ENCODE measurements at places on chromosomes 12 and 14.
A peak's percentile ranks its signal among the peaks of the same experiment; 100 is the strongest.

DNA sequence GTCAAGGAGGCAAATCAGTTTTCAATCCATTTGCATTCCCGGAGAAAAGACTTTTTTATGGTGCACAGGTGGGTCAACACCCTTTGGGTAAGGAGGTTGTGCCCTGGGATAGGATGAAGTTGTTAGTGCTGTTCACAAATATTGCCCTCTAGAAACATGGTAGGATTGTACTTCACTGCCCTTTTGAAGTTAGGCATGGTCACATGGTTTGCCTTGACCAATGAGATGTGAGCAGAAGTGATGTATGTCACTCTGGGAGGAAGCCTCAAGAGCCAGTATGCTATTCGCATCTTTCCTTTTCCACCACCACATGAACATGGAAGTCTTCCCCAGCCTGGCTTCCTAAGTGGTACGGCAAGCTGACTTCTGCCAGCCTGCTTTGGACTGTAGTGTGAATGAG, 182.7 kb downstream of the TMX1 start:
- no peaks in the 10 kb centered on the region for H3K36me3 ChIP-seq
- no peaks in the 10 kb centered on the region for H3K4me1 ChIP-seq
- H3K27ac ChIP-seq = no peak overlapping the region
- no peaks in the 10 kb centered on the region for H3K27me3 ChIP-seq
- no peak overlapping the region for H3K4me3 ChIP-seq

DNA sequence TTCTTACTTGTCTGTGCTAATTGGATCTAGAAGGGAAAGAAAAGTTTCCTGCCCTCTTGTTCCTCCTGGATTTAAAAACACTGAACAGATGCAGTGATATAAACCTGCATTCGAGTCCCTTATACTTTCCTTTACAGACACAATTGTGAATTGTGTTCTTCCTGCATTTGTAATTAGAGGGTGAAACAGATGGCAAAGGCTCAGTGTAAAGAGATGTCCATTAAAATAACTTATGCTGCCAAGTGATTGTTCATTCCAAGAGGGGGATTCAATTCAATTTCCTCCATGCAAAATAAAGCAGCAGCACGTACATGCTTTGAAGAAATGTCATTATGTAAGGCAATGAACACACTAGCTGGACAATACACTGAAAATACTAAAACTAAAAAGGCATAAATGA, 248.3 kb upstream of the LRIG3 start:
- no peaks in the 10 kb centered on the region for H3K36me3 ChIP-seq
- no peak for DNase-seq
- no peak overlapping the region for H3K4me3 ChIP-seq
- H3K27me3 ChIP-seq = no peaks in the 10 kb centered on the region
- no peak overlapping the region for H3K27ac ChIP-seq

- H3K4me3 ChIP-seq = no peak overlapping the region
- H3K27me3 ChIP-seq = no peaks in the 10 kb centered on the region
- peaks cover 10% of the 10 kb centered on the region for H3K4me1 ChIP-seq
- no peaks in the 10 kb centered on the region for H3K36me3 ChIP-seq
Observed at GRCh38 chr12:32659908-32660440, 19.1 kb upstream of the DNM1L start.

GRCh38 chr12:69948851-69949250, 123.8 kb downstream of the MYRFL start:
- no peak overlapping the region for H3K27ac ChIP-seq
- no peak overlapping the region for H3K4me3 ChIP-seq
- no peaks in the 10 kb centered on the region for H3K27me3 ChIP-seq
- peaks cover 14% of the 10 kb centered on the region for H3K4me1 ChIP-seq
- no peaks in the 10 kb centered on the region for H3K36me3 ChIP-seq

DNA sequence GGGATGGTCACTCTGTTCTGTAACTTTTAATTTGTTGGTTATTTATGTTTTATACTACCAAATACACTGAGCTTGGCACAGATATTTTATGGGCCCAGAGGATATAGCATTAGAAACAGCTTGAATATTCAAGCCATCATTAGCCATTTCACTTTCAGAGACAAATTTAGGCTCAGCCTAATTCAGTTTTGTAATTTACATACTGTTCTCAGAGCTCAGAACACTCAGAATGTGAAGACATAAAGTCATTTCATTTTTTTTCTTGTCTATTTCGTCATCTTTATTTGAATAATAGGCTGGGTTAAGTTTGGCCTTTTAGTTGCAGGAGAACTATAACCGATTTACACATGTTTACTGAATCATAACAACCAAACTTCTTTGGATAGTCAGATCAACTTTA, 361.7 kb downstream of the SNAPC1 start:
- DNase-seq = no peak
- no peaks in the 10 kb centered on the region for H3K4me1 ChIP-seq
- H3K27me3 ChIP-seq = peaks cover 65% of the 10 kb centered on the region

DNA sequence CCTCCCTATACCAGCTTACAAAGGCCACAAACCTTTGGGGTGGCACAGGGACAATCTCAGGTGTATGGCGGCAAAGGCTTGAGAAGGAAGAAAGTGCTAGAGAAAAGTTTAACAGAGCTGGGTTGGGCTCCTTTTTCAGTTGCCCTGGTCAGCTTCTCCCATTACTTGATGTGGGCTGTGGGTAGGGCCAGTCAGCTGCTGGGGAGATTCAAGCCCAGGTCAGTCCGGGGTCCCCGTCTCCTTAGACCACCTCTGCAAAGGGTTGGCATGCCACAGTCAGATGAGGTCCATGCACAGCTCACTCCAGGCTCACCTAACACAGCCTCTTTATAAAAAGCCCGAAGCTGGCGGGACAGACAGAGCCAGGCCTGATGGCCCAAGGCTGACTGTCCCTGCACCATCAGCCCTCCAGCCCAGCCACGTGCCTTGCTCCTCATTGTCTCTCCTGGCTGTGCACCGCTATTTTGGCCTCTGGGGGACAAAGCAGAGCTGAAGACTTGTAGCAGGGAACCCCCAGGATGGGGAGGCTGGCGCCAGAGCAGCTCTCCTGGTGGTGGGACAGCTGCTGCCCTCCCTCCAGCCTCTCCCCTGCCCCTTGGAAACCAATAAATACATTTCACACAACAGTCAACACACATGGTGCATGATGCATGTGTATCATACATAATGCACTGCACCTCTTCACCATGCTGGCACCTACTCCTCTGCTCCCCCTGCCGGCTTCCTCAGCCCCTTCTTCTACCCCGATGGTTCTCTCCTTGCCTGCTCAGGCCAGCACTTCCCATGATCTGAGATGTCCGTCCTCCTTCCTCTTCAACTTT, 61.7 kb upstream of the DDX11 start:
- H3K27ac ChIP-seq = no peak overlapping the region
- no peaks in the 10 kb centered on the region for H3K4me1 ChIP-seq
- H3K4me3 ChIP-seq = no peak overlapping the region
- DNase-seq = no peak
- no peaks in the 10 kb centered on the region for H3K36me3 ChIP-seq
- H3K27me3 ChIP-seq = no peaks in the 10 kb centered on the region

DNA sequence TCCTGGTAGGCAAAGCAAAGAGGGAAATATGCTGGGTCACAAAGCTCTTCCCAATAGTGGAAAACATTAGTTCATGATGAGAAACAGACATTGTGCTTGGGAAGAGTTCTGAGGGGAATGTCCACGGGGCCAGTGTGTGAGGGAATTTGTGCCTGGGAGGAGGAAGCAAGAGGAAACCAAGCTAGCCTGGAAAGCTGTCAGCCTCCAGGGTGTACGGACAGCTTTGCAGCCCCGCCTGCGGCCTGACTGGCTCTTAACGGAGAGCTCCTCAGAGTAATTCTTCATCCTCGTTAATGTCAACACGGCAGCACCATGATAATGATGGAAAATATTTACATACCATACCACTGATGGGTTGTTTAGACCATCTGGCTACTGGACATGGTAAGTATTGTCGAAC, 32.4 kb downstream of the PITPNM2 start:
- peak overlapping the region; percentile 30 for H3K27ac ChIP-seq
- H3K27me3 ChIP-seq = no peaks in the 10 kb centered on the region
- DNase-seq = peak; percentile 45
- H3K36me3 ChIP-seq = no peaks in the 10 kb centered on the region
- H3K4me3 ChIP-seq = no peak overlapping the region
- peaks cover 38% of the 10 kb centered on the region for H3K4me1 ChIP-seq

GRCh38 chr14:56751471-56751870, 58.8 kb downstream of the OTX2 start:
- peaks cover 4% of the 10 kb centered on the region for H3K27me3 ChIP-seq
- H3K4me3 ChIP-seq = no peak overlapping the region
- no peak overlapping the region for H3K27ac ChIP-seq
- H3K4me1 ChIP-seq = no peaks in the 10 kb centered on the region

DNA sequence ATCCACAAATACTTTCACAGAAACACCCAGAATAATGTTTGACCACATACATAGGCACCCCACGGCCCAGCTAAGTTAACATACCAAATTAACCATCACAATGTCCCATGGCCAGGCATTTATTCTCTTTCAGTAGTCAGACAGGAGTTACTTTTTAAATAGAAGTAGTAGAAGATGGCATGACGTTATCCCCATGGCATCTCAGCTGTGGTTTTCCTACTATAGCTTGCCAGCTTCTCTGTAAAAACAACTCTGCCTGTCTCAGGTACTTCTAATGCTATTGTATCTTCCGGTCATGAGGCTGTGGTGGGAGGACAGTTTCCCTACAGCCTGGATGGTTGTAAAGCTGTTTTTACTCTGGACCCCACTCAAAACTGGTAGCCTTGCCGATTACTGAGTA, 19.3 kb downstream of the CTSG start:
- no peak for DNase-seq
- no peak overlapping the region for H3K27ac ChIP-seq
- H3K4me1 ChIP-seq = no peaks in the 10 kb centered on the region
- H3K4me3 ChIP-seq = no peak overlapping the region
- H3K36me3 ChIP-seq = no peaks in the 10 kb centered on the region
- no peaks in the 10 kb centered on the region for H3K27me3 ChIP-seq

- no peak overlapping the region for H3K27ac ChIP-seq
- H3K4me1 ChIP-seq = no peaks in the 10 kb centered on the region
- no peak overlapping the region for H3K4me3 ChIP-seq
Observed at GRCh38 chr14:38073641-38074040, 134.1 kb upstream of the SSTR1 start.

- H3K4me3 ChIP-seq = no peak overlapping the region
- no peaks in the 10 kb centered on the region for H3K36me3 ChIP-seq
- no peak for DNase-seq
- H3K27ac ChIP-seq = no peak overlapping the region
- no peaks in the 10 kb centered on the region for H3K4me1 ChIP-seq
- H3K27me3 ChIP-seq = peaks cover 10% of the 10 kb centered on the region
Observed at GRCh38 chr12:51395283-51396230, 4.4 kb upstream of the GALNT6 start.

DNA sequence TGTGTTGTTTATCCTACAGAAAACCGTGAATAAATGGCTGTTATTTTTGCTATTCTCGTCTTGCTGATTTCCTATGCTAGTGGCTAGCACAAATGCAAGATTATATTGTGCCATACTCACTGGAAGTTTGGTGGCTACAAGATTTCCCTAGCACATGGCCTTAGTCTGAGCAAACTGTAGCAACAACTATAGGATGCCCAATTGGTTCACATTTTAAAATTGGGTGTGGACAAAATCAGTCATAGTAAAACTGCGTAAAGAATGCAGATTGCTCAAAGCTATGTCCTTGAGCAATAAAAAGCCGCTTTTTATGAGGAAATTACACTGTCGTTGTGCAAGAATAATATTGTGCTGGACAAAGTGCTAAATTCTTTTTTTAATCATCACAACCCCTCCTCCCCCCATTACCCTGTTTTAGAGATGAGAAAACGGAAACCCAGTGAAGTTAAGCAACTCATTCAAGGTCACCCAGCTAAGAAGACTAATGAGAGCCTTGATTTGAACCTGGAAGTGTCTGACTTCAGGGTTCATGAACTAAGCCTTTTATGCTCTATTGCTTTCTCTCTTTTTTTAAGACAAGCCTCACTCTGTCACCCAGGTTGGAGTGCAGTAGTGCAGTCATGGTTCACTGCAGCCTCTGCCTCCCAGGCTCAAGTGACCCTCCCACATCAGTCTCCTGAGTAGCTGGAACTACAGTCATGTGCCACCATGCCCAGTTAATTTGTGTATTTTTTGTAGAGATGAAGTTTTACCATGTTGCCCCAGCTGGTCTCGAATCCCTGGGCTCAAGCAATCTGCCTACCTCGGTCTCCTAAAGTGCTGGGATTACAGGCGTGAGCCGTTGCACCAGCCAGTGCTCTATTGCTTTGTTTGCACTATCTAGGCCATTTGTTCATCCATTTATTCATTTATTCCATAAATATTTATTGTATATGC, 73.6 kb downstream of the SRGAP1 start:
- peak overlapping the region; percentile 78 for H3K27ac ChIP-seq
- H3K27me3 ChIP-seq = no peaks in the 10 kb centered on the region
- no peak for DNase-seq
- H3K4me3 ChIP-seq = no peak overlapping the region

- no peak for DNase-seq
- no peak overlapping the region for H3K27ac ChIP-seq
- no peaks in the 10 kb centered on the region for H3K27me3 ChIP-seq
- no peaks in the 10 kb centered on the region for H3K4me1 ChIP-seq
- no peak overlapping the region for H3K4me3 ChIP-seq
- H3K36me3 ChIP-seq = no peaks in the 10 kb centered on the region
Observed at GRCh38 chr12:86293682-86294240, 37.6 kb upstream of the MGAT4C start.

- peaks cover 6% of the 10 kb centered on the region for H3K4me1 ChIP-seq
- DNase-seq = no peak
- H3K36me3 ChIP-seq = no peaks in the 10 kb centered on the region
- H3K4me3 ChIP-seq = no peak overlapping the region
Observed at GRCh38 chr12:20585913-20586312, 109.2 kb upstream of the SLCO1C1 start.

DNA sequence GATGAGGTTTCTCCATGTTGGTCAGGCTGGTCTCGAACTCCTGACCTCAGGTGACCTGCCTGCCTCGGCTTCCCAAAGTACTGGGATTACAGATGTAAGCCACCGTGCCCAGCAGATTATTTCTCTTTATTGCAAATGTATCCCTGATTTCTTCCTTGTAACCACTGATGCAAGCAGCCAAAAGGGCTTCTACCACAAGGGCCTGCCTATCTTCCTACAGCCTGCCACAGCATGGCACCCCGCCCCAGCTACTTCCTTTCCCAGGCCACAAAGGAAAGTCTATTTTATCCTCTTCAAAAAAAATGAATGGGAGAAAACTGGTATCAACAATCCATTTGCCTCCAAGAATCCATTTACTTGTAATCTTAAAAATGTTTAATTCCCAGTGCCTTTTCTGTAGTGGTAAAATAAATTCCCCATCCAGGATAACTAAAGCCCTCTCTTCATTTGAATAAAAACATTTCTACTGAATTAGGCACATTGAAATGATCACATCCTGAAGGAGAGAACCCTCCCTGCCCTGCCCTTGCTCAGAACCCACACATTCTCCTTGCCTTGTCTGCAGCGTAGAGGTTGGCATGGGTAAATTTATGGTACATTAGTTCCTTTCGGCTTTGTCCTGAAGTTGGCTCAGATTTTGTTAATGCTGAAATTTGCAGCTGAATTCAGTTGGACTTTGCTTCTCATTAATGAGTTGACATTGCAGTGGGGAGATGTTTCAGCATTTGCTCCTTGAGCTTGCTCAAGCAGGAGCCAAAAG, 19.2 kb downstream of the GPHB5 start:
- H3K27me3 ChIP-seq = no peaks in the 10 kb centered on the region
- no peak for DNase-seq
- no peaks in the 10 kb centered on the region for H3K4me1 ChIP-seq
- H3K36me3 ChIP-seq = no peaks in the 10 kb centered on the region
- H3K4me3 ChIP-seq = no peak overlapping the region

- no peak overlapping the region for H3K4me3 ChIP-seq
- no peaks in the 10 kb centered on the region for H3K4me1 ChIP-seq
- no peak for DNase-seq
- H3K27ac ChIP-seq = no peak overlapping the region
Observed at GRCh38 chr14:92866181-92866752, 56.7 kb upstream of the CHGA start.

- DNase-seq = peak; percentile 7
- H3K4me1 ChIP-seq = no peaks in the 10 kb centered on the region
- peaks cover 12% of the 10 kb centered on the region for H3K27me3 ChIP-seq
- H3K4me3 ChIP-seq = no peak overlapping the region
Observed at GRCh38 chr14:106622200-106622745, 1095.9 kb downstream of the TMEM121 start.

Measured in transverse colon (tissue), 4 donors.